ENCODE measurements at places on chromosomes 16 and 17.

DNA sequence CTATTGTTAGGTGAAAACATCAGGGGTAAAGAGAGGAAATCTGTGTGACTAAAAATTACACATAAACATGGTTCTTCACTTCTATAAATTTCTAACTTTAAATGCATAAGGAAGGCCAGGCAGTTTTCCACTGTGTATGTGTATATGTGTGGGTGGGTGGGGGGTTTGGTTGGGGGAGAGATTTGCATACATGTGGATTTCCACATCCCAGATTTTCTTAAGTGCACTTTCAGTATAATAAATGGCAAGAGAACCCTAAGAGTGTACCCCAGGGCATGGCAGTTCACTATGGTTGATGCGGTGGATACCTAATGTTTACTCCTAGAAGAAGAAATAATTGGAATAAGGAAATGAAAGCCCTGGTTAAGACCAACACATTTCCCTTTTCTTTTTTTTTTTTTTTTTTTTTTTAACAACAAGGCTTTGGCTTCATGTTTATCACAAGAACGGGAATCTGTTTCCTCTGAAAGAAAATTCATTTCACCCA, 451.8 kb upstream of the CCL2 start:
- DNase-seq, result no peak

- no peak for DNase-seq
These were observed 5.3 kb upstream of the WSCD1 start for GRCh38 chr17:6064868-6065267.

GRCh38 chr16:82589407-82589806, 37.4 kb upstream of the CDH13 start:
- DNase-seq, result no peak

DNA sequence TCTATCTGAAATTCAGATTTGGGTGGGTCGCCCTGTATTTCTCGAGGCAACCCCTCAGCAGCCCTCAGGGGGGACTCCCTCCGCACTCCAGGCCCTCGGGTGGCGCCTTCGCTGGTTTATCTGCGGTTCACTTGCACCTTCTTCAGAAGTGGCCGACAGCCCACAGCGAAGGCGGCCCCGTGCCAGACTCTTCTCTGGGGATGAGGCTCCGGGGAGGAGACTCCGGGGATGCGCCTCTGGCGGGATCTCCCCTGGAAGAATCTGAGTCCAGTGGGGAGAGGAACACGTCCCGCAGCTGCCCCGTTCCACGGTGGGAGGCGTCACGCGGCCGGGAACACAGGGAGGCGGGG, 63.9 kb upstream of the DNAJA2 start:
- DNase-seq, result peak; percentile 50

DNA sequence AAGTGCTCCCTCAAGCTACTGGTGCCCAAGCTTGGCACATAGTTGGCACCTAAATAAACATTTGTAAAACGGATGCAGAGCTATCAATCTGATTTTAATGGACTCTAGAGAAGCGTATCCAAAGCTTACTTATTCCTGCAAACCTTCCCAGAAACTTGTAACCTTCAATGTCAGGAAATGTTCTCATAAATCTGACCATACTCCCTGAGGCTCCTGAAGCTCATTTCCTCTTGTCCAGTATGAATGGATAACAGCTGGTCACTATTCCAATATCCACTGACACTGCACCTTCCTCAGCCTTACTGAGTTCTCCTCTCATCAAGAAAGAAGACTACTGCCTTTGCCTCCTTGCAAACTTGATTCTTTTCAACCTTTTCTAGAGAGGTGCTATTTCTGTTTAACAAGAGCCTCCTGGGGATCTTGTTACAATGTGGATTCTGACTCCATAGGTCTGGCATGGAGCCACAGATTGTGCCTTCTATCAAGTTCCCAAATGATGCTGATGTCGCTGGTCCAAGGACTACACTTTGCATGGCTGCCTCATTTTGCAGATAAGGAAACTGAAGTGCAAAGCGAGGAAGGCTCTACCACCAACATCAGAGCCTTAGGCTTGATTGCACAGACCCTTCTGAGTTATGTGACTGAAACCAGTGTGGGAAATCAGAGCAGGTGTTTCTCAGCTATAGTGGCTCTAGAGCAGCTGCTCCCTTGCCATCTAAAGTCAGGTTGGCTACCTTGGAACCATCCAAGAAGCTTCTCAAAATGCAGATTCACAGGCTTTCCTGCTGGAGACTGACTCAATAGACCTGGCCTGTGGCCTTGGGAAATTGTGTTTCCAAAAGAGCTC, 377.8 kb downstream of the SOX9 start:
- no peak for DNase-seq

DNA sequence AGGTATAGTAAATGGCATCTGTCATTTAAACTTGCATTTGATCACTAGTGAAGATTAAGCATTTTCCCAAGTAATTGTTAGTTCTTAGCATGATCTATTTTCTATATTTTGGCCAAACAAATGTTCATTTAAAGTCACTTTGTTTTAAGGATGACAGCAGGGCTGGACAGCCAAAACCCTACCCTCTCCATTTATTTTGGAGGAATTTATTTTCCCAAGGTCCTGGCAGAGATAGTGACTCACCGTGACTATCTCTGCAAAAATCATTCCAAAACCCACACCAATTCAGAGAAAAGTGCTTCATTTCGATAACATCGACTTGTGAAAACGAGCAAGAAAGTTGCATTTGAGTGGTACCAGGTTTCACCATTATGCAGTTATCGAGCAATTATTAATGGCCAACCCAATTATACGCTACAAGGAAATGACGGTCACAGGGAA, 665 bp upstream of the AKAP1 start:
- DNase-seq, result no peak

DNA sequence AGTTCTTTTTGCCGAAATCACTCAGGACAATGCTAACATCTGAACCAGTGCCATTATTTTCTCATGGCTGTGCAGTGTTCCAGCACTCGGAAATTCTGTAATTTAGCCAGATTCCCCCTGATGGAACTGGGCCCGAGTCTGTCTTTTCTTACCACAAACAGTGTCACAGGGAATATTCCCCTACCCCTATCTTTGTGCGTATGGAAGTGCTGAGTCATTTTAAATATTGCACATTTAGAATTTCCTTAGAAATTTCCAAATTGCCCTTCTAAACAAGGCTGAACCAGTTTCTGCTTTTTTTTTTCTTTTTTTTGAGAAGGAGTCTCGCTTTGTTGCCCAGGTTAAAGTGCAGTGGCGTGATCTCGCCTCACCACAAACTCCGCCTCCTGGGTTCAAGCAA, 88.0 kb upstream of the CREBBP start:
- no peak for DNase-seq

DNA sequence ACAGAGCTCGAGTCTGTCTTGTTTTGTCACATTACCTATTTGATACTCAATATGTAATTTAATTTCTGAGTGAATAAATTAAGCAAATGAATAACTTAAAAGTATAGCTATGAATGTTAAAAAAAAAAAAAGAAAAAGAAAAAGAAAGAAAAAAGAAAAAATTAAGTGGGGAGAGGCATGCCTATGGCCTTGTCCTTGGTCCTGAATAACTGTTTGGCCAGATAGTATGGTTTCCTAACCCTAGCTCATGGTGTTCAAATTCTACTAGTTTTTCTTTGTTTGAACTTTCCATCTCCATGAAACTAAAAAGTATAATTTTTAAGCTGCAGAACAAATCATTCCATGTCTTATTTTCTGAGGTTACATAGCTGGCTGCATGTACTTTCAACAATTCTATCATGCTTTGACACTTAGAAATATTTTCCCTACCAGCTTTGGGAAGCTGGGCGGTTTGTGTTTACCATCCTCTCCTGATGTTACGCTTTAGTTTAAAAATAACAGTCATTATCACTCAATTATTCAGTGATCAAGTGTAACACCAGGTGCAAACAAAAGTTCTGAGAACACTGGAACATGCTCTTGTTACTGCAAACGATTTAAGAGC, 31.8 kb downstream of the TOX3 start:
- no peak for DNase-seq

GRCh38 chr17:8310601-8311123, 621 bp downstream of the ARHGEF15 start:
- no peak for DNase-seq

GRCh38 chr17:19904412-19904811, 36.7 kb upstream of the ULK2 start:
- no peak for DNase-seq

- peak; percentile 52 for DNase-seq
These were observed 149.6 kb upstream of the GNAO1 start for GRCh38 chr16:56041556-56042140.

- no peak for DNase-seq
These were observed at the start of gene WSCD1 for GRCh38 chr17:6069539-6070429. WSCD1 (plus strand) TSS chr17:6070379; CDS start chr17:6080659, 10,280 bp downstream.

DNA sequence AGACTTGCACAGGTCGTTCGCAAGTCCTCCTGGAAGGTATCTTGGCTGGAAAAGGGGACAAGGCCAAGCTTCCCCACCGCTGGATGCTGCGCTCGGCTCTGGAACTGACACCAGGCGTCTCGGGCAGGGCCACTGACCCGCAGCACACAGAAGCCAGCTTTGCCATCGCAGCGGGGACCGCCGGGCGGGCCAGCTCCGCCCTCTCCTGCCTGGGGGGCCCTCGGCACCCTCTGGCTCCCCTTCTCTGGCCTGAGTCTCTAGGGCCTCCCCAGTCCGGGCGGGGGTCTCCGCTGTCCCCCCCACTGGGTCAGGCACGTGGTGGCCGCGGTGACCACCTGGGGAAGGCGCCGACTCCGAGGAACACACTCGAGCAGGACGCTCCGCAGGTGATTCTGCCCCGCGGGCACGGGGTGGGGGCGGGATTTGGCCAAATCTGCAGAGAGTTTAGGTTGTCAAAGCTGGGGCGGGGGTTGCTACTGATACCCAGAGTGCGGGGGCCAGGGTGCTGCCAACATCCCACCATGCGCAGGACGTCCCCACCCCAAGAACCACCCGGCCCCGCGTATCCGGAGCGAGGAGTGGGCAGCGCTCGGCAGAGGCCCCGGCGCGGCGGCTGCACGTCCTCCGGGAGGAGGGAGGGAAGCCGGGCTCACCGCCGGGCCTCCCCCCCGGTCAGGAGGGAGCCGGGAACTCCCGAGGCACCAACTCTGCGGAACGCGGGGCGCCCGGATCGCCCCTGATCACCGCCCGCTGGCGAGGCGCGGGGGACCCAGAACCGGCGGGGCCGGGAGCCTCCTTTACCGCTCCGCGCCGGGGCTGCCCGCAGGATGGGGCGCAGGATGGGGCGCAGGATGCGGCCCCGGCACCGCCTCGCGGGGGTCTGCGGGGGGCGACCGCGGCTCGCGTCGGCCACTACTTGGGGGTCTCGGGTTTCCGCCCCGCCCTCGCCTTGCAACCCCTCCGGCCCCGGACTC, 744 bp upstream of the METRNL start:
- DNase-seq, result no peak

Measured in SK-N-DZ (cell line).